ENCODE measurements at places on chromosomes 12 and 14.

GRCh38 chr12:41189395-41190251 lies 1.5 kb downstream of the PDZRN4 start:
- DNase-seq: no peak

- peak; percentile 90 for DNase-seq
Observed at GRCh38 chr12:57229634-57230380, at the start of gene SHMT2. SHMT2 (plus strand) TSS chr12:57229711; CDS start chr12:57229779, 68 bp downstream.

GRCh38 chr14:67850066-67850830 lies 30.7 kb downstream of the RAD51B start:
- DNase-seq: no peak

- DNase-seq: peak; percentile 21
Observed at GRCh38 chr14:21825149-21825743, 151.6 kb upstream of the OR4E1 start.

DNA sequence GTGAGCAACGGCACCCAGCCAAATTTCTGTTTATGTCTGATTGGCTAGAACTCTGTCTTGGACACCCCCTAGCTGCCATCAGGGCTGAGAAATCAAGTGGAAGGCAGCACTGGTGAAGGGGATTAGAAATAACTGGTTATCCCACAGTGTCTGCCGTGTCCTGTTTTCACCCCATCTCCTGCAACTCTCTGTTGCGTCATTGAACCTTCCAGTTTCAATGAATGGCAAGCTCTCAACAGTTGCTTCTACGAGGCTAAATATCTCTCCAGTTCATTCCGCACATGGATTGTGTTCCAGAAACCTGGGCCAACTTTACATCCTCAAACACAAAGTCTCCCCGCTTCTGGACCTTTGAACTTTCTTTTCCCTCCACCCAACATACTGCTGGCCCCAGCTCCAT lies 173.7 kb downstream of the RBM19 start:
- DNase-seq: no peak

- DNase-seq: peak; percentile 45
Observed at GRCh38 chr12:6827437-6827911, 733 bp upstream of the P3H3 start.

DNA sequence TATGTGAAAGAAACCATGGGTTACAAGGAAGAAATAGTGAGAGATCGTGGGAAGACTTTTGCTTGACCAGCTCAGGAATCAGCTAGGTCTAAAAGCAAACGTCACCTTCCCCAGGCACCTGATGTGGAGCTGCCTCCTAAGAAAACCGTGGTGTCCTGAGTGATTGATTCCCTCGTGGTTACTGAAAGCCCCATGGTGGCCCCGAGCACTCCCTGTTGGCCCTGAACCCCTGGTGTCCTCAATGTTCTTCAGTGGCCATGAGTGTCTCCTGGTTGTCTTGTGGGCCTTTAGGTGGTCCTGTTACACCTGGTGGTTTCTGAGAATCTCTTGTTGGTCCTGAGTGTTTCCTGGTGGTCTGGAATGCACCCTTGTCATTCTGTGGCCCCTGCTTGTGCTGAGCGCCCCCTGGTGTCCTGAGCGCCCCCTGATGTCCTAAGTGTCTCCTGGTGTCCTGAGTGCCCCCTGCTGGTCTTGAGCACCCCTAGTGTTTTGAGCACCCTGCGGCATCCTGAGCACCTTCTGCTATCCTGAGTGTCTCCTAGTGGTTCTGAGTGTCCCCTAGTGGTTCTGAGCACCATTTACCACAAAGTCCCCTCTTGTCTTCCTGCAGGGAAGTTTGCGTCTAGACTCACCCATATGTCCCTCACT lies 518.7 kb downstream of the TMEM121 start:
- DNase-seq: peak; percentile 83

GRCh38 chr14:57266065-57266464 lies 2.6 kb downstream of the EXOC5 start:
- DNase-seq: no peak

DNA sequence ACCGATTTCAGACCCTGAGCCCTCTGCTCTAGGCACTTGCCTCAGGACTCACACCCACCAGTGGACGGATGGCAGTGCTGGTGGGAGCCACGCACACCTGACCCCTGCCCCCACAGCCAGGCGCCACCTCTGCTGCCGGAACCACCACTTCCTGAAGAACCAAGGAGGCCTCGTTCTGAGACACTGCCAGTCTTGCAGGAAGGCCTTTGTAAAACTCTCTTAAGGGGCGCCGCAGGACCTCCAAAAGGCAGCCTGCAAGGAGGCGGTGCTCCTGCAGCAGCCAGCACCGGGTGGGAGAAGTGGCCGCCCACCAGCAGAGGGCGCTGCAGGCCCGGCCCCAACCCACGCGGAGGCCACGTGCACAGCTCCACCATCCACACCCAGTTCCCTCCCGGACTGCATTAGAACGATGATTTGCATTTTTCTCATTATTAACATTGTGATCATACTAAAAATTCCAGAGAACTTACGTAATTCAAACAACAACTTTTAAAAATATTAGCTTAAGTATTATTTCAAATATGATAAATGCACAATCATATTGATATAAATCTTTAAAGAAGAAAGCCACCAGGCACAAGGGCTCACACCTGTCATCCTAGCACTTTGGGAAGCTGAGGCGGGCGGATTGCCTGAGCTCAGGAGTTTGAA lies 12.8 kb downstream of the STX2 start:
- DNase-seq: peak; percentile 77

GRCh38 chr14:61102549-61103466 lies 121.8 kb downstream of the SLC38A6 start:
- no peak for DNase-seq

GRCh38 chr14:50318031-50318626 lies 6.0 kb downstream of the DMAC2L start:
- no peak for DNase-seq

GRCh38 chr12:100826323-100826722 lies 31.7 kb downstream of the ANO4 start:
- DNase-seq: peak; percentile 1

- DNase-seq: no peak
Observed at GRCh38 chr14:96940009-96940408, 142.8 kb downstream of the VRK1 start.

- no peak for DNase-seq
Observed at GRCh38 chr14:60945984-60946383, 34.9 kb downstream of the TRMT5 start.

DNA sequence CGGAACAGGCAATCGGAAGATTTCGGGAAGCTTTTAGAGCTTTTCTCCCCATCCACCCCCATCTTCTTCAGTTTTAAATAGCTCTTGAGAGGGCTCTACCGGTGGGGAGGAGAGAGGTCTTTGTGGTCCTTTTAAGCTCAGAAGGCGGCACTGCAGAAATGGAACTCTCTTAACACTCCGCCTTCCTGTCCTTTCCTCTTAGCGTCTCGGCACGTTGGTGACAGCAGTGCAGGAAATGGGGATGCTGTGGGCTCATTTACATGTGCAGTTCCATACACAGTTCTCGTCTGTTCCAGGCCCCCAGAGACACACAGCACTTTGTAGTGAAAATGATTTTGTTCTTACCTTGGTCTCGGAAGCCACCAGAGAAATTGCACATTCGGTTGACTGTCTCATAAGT lies 50.4 kb upstream of the RIN3 start:
- DNase-seq: no peak

- peak; percentile 94 for DNase-seq
Observed at GRCh38 chr12:105107494-105108371, at the start of gene WASHC4. WASHC4 (plus strand) TSS chr12:105107731; CDS start chr12:105107801, 70 bp downstream.

GRCh38 chr14:63499701-63500250 lies 43.4 kb downstream of the PPP2R5E start:
- DNase-seq: no peak

GRCh38 chr12:15979096-15980092 lies 68.3 kb downstream of the DERA start:
- DNase-seq: no peak

GRCh38 chr12:106301611-106302321 lies 767 bp upstream of the TCP11L2 start:
- peak; percentile 24 for DNase-seq

DNA sequence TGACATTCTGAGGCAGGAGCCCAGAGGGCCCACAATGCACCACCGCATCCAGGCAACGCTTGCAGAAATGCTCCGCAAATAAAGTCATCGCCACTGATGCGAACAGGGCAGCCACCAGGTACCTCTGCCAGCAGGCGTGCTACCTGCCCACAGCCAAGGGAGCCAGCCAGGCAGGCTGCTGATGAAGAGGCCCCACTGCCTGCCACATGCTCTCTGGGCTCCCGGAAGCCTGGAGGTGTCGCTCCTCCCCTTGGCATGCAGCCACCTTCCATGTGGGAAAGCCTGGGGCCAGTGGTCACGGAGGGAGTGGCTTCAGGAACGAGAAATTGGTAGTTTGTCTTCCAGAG lies 14.7 kb downstream of the GPR132 start:
- no peak for DNase-seq

- DNase-seq: no peak
Observed at GRCh38 chr12:19671695-19672094, 232.4 kb downstream of the AEBP2 start.

DNA sequence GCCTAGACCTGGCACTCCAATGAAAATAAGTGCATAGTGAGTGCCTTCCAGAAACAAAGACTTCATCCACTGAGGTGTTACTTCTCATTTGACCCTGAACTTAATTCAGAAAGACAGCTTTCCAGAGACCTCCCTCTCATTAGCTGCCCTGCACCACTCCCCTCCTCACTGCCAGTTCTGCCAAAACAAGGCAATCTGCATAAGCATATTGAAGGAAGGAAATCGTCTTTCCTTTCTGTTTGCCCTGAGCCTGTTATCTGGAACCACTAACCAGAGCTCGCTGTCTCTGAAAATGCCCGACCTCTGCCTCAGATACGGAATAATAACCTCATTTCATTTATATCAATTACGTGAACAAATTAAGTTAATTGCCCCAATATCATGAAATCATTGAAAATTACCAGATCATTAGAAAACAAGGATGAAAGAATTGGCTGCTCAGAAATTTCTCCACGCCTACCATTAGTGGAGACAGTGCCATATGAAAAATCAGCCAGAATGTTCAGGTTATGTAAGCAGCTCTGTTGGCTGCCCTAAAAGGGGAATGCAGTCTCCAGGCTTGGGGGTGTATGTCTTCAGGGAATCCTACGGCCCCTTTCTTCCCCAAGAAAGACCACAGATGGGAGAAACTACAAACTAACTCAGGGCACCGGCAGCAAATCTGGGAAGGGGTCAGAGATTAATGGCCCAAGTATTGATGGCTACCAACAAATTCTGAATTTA lies 149.9 kb upstream of the FKBP4 start:
- DNase-seq: no peak

GRCh38 chr12:71787580-71787979 lies 32.9 kb downstream of the RAB21 start:
- DNase-seq: no peak

- DNase-seq: no peak
Observed at GRCh38 chr12:75713434-75713833, 202.0 kb upstream of the KRR1 start.

GRCh38 chr14:30854492-30854891 lies 19.9 kb upstream of the COCH start:
- DNase-seq: no peak

- DNase-seq: no peak
Observed at GRCh38 chr14:76015668-76016067, 30.1 kb downstream of the IFT43 start.

GRCh38 chr14:94771158-94771905 lies 1.4 kb upstream of the GSC start:
- no peak for DNase-seq

- no peak for DNase-seq
Observed at GRCh38 chr14:33736979-33737378, 213.9 kb downstream of the EGLN3 start.

DNA sequence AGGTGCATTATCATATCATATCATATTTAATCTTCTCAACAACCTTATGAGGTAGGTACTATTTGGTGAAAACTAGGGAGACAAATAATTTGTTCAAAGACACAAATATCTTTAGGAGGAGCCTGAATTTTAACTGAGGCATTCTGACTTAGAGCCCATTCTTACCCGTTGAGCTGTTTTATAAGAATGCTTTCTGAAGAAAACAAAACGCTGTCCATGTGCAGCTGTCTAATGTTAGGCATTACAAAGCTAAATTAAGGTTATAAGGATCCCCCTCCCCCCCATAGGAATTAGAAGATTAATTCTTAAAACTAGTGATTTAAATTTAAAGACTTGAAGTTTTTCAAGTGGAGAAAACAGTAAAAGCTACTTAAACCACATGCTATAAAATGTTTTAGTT lies 6.4 kb downstream of the KTN1 start:
- no peak for DNase-seq

- no peak for DNase-seq
Observed at GRCh38 chr12:121849665-121850064, 9.0 kb downstream of the HPD start.

DNA sequence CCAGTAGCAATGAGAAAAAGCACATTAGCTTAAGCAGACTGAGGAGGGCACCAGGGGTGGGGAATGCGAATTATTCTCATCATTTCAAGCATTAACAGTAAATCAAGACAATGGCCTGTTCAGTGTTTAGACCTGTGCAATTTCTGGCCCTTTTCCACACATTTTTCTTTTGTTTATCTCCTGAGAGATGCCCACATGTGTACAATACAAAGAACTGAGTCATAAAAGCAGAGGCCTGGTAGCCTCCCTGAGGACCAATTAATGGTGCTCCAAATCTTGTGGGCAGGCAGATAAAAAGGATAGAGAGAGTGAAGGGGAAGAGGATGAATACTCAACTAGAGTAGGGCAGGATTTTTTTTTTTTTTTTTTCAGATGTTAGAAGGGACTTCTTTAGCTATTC lies 480.8 kb downstream of the RERGL start:
- no peak for DNase-seq

- no peak for DNase-seq
Observed at GRCh38 chr14:37859177-37859576, 263.7 kb downstream of the TTC6 start.

DNA sequence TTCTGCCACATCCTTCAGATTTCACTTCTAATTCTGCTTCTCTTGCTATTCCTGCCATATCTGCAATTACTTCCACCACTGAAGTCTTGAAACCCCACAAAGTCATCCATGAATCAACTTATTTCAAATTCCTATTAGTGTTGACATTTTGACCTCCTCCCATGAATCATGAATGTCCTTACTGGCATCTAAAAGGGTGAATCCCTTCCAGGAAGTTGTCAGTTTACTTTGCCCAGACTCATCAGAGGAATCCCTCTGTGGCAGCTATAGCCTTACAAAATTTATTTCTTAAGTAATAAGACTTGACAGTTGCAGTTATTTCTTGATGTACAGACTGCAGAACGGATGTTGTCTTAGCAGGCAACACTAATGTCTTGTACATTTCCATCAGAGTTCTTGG lies 162.9 kb downstream of the PCNX1 start:
- no peak for DNase-seq

DNA sequence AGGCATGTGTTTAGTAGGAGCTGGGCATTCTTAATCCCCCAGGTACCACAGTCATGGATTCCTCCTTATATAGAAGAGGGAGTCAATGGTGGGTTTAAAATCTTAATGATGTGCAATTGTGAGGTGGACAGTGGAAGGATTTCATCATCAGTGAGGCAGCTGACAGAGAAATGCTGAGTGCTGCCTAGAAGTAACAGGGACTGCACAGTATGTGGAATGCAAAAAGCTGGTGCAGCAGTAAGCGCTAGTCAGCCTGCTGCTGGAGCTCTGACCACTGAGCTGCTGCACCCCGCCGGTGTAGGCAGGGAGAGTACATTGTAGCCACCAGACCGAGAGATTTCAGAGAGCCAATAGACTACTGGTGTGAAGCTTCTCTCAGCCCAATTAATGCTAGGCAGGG lies 80.5 kb upstream of the DACT1 start:
- DNase-seq: no peak

GRCh38 chr12:122865268-122866231 lies 30.3 kb downstream of the HIP1R start:
- DNase-seq: no peak

GRCh38 chr12:52878507-52879393 lies 26.1 kb downstream of the KRT8 start:
- DNase-seq: no peak

Measured in activated T-cell treated with anti-CD3 and anti-CD28 coated beads for 48 hours (primary cell).